ENCODE measurements at places on chromosomes 12 and 14.

DNA sequence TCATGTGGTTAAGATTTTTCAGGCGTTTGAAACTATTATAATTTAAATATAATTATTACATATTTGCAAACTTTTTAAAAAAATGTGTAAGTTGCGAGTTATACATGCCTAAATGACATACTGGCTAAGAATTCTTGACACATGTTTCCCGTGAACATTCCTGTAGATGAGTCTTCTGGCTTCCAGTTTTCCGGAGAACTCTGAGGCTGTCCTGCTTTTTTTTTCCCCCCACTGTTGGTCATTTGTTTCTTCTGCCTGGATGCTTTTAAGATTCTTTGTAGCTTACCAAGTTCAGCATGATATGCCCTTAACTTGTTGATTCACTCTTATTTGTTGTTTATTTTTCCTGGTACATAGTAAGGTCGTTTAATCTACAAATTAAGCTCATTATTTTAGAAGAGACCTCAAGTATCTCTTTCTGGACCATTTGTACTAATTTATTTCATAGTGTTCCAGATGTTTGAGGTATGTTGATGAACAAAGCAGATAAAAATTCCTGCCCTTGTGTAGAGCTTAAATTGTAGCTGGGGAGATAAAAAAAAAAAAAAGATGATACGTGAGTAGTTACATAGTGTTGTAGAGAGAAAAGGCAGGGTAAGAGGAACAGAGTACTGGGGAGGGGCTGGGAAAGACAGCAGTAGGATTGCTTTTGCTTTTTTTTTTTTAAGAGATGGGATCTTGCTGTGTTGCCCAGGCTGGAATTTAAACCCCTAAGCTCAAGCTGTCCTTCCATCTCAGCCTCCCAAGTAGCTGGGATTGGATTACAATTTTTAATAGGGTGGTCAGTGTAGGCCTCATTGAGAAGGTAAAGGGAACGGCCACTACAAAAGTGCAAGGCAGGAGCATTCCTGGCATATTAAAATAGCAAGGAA, 32.8 kb downstream of the ARHGAP5 start:
- DNase-seq: no peak

DNA sequence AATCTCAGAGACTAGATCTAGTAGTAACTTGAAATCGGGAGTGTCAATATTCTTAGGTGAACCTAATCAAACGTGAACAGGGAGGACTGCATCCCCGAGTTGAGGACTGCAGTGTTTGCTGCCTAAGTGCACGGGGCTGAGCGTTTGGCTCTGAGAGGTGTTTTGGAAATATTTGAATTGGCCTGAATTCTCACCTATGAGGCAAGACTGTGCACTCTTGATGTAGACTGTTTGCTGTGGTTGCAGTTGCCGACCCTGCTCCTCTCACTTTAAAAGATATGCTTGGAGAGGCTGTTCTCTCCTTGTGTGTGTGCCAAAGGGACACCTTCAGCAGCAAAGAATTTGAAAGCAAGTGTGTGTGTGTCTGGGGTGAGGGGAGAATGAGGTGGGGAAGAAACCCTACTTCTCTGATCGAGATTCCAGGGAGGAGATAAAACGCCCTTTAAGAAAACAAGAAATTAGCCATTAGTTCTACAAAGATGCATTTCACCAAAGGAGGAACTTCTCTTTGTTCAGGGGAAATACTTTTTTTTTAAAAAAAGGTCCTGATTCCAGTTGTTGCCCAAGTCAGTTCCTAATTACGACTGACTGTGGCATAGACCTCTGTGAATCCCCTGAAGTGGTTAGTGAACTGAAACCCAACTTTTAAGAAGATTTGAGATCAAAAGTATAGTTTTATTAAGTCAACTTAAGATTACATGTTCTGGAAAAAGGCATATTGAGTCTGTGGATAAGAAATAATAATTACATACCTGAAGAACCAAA, 106.6 kb downstream of the DYRK2 start:
- DNase-seq: no peak

GRCh38 chr12:120110550-120111501, 5.7 kb downstream of the RAB35 start:
- no peak for DNase-seq

- DNase-seq: no peak
These were observed 79.2 kb downstream of the RASSF8 start for GRCh38 chr12:26037615-26038220.

Data from AG09319 (cell line).